ENCODE measurements at places on chromosomes 2 and 18.

GRCh38 chr2:29444150-29444549 lies 328.9 kb downstream of the CLIP4 start:
- DNase-seq = no peak

- DNase-seq = no peak
These were observed 12.9 kb upstream of the SNORC start for GRCh38 chr2:232857158-232857563.

DNA sequence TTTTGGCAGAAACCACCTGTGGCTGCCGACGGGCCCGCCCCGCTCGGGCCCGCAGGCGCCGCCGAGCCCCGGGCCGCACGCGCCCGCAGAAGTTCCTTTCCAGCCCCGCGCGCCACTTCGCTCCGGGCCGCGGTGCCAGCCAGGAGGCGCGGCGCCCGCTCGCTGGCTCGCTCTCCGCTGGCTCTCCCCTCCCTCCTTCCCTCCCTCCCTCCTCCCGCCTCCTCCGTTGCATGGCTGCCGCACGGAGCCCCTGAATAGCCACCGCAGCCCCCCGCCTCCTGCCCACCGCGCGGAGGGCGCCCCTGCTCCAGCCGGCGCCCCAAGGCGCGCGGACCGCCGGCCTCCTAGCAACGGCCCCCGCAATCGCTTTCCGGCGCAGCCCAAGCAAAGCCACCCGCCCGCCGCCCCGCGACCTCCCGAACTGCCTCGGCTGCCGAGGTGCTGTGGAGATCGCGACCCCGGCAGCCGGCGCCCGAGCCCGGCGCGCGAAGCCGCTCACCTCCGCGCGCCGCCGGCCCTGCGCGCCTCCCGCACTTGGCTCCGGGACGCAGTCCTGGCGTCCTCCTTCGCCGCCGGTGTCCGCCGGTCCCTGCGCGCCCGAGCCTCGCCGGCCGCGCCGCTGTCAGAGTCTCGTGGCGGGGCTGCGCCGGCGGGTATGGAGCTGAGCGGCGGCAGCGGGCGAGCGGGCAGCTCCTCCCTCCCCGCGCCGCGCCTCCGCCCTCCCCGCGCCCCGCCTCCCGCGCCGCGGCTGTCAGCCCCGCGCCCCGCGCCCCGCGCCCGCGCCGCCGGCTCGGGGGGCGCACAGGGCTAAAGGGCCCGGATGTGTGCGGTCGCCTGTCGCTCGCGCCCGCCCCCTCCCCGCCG lies at the start of gene ZBTB7C:
Gene ZBTB7C, minus strand, starts transcription at position 657 of the 864 bp plus-strand sequence.
- peak; percentile 16 for DNase-seq

GRCh38 chr2:138877421-138877820 lies 97.2 kb upstream of the NXPH2 start:
- DNase-seq = no peak

DNA sequence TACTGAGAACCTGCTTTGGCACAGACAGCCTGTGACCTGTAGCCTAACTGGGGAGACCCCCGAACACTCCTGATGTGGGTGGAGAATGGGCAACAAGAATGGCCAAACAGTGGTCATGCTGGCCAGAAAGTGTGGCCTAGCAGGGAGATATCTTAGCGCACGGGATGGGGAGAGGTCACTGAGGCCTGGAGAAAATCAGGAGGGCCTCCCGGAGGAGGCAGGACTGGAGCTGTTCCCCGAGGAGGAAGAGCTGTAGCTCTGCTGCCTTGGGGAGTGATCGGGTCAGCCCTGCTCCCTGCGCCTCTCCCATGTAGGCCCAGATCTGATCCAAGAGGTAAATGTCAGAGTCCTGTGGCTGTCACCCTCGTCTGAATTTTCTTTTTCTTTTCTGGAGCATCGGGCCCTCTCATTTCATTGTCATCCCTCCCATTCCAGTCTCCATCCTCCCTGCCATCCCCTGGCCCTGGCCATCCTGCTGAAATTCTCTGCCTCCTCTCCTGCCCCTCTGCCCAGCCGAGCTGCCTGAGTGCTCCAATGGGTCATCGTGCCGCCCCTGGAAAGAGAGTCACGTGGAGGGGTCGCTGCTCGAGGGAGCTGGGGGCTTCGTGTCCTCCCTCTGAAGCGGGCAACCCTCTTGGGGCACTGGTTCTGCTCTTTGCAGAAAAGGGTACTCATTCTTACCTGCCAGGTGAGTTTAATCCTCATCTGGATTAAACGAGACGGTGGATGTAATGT lies 242.9 kb downstream of the HAUS1 start:
- DNase-seq = no peak

- no peak for DNase-seq
These were observed 198.9 kb downstream of the BCL2 start for GRCh38 chr18:63120620-63121019.

GRCh38 chr2:238911376-238912227 lies 63.7 kb downstream of the TWIST2 start:
- no peak for DNase-seq

- DNase-seq = no peak
These were observed 49.0 kb upstream of the DSG1 start for GRCh38 chr18:31268985-31269406.

All from activated CD4-positive, alpha-beta T cell treated with anti-CD3 and anti-CD28 coated beads, Interleukin-2, Interleukin-6, amounts not matched to agents 100 ng/mL and 50 ng/mL, durations not matched to agents 16 hours and 8 hours (primary cell).